ENCODE measurements at places on chromosomes 3 and 15. TPM values are rescaled to one million over a fixed set of nuclear protein-coding genes. Genes with fewer than 3 reads are reported as not detected.
A peak's percentile ranks its signal among the peaks of the same experiment; 100 is the strongest.

- no peak for DNase-seq
These were observed 25.0 kb upstream of the THBS1 start for GRCh38 chr15:39555885-39556284.

- DNase-seq: peak; percentile 53
These were observed 36.0 kb downstream of the TM2D3 start for GRCh38 chr15:101615986-101616848.

DNA sequence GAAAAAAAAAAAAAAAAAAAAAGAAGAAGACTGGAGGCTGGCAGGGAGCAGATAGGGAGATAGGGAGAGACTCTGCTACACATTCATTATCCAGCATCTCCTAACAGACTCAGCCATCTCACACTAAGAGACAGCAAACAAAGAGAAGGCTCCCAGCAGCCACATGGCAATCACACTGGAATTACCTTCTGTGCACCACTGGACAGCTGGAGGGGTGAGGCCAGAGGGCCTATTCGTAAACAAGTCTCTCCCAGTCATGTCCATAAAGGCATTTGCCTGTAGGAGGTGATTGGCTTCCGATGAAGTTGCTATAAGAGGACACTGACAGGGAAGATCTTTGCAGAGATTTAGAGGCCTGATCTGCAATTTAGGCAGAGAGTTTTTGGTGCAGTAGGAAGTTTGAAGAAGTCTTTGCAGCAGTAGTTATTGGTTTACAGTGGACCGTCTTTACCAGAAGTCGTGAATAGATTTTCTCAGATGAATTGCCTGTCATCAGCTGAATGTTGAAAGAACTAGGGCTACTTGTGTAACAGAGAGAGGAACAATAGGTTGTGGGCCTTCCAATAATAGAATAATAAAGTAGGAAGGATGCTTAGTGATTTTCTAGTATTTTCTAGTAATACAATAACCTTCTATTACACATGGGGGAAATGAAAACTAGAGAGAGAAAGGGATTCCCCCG lies 89.7 kb downstream of the TP63 start:
- DNase-seq: no peak

DNA sequence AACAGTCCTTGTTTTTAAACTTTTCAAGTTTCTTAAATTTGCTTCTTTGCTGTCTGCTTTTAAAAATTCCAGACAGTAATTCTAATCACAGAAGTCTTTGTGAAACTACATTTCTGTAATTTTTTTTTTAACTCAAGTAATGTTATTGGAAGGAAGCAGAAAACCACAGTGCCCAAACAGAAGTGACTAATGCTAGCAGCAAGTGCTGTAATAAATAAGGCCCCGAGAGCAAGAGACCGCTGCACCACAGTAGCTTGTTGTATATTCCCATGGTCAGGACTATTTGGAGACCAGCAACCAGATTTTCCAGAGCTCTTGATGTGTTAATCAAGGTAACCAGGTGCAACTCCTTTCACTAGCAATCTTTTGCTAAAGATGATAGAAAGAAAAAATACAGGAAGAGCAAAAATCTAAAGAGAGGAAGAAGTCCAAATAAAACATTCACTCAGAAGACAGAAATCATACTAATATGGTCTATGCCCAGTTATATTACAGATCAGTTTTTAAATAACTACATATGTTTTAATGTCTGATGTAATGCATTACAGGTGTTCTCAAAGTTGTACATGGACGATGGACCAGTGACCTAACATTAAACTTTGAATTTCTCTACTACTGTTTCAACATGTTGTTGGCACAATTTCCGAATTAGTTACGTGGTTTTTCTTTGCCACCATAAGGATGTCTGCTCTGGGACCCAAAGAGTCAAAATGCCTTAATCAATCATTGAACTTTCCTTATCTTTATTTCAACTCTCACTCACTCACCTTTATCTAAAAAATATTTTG lies 36.4 kb downstream of the WWTR1 start:
- no peak for DNase-seq

CYP19A1 gene
- not detected for polyA plus RNA-seq

- DNase-seq: no peak
These were observed 21.3 kb downstream of the CHD2 start for GRCh38 chr15:92921215-92922131.

SNRK gene
- polyA plus RNA-seq: 31.0 TPM

C2CD4B gene
- polyA plus RNA-seq: 0.75 TPM

GALK2 gene
- 27.7 TPM for polyA plus RNA-seq

GRCh38 chr3:70086336-70086735 lies 86.8 kb downstream of the SAMMSON start:
- DNase-seq: no peak

- DNase-seq: peak; percentile 74
These were observed 76.0 kb upstream of the HACD2 start for GRCh38 chr3:123660900-123661299.

- DNase-seq: no peak
These were observed 13.9 kb downstream of the EOGT start for GRCh38 chr3:68999605-69000004.

DNA sequence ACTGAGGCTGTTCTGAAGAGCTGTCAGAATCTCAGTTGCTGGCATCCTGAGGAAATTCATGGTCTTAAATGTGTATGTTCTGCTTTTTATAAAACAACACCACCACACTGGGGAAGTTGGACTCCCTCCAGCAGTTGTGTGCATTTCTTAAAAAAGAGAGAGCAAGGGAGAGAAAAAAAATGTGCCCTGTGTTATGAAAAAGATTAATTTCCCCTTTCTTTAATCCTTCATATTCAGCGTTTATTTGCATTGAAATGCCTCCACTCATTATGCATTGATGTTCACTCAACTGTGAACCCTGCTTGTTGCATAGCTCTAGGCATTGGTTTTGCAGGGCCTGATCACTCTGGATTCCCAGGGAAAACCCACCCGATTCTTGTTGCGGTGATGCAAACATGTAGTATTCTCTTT lies 4.4 kb upstream of the ZNF609 start:
- DNase-seq: no peak

CCR5 gene
- polyA plus RNA-seq: 0.49 TPM

GRCh38 chr3:84209474-84209873 lies 749.3 kb upstream of the CADM2 start:
- DNase-seq: no peak

- DNase-seq: no peak
These were observed 226.2 kb upstream of the TP63 start for GRCh38 chr3:189404797-189405484.

DNA sequence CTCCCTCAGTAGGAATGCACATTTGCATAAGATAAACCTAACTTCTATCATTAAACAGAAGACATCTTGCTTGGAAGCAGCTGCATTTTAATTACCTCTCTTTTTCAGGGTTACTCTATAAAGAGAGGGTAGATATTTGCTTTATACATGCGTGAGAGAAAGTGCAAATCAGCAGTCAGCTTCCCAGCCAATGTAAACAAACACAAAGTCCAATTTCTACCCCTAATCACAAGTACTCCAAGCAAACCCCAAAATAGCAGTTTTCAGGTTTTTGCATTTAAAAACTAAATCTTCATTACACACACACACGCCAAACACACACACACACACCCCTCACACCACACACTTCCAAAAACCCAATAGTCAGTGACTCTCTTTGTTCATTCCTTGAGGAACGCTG lies 303.9 kb upstream of the ALCAM start:
- no peak for DNase-seq

GOLGA6D gene
- 0.26 TPM for polyA plus RNA-seq

CDHR4 gene
- polyA plus RNA-seq: not detected

- DNase-seq: no peak
These were observed 38.3 kb downstream of the MYH15 start for GRCh38 chr3:108472001-108472591.

- no peak for DNase-seq
These were observed 48.1 kb upstream of the RFX7 start for GRCh38 chr15:56291741-56292140.

DNA sequence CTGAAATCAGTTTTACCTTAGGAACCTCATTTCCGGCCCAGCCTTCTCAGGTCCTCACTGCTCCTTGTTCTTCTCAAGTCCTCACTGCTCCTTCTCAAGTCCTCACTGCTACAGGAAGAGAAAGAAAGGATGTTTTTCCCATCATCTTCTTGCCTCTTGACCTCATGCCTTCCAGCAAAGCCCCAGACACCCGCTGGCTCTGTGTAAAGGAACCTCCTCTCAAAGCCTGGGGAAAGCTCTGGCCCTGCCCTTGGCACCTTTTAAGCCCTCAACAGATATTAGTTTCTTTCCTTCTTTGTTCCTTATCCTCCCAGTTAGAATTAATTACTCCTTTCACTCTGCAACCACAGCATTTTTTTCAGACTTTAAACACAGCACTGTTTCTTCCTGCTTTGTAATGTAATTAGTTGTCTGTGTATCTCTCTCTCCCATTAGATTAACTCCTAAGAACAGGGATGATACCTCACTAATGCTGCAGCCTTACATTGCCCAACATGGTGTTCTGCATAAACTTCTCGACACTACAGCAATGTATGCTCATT lies 4.0 kb upstream of the WDR49 start:
- no peak for DNase-seq

All from left renal pelvis (tissue), 4 donors.